ENCODE measurements at places on chromosomes 11 and 22.

DNA sequence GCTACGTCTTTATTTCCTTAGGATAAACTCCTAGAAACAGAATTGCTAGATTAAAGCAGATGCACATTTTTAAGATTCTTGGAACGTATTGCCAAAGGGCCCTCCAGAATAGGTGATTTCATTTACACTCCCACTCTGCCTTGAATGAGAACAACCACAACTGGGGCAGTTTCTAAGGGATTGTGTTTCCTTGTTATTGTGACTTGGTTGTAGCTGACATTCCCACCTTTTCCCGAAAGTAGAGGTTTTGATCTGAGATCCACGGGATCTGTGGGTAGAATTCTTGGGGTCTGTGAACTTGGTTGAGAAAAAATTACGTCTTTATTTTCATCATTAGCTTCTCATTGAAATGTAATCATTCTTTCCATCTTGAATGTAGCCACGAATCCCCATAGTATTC is 21.5 kb downstream of the LRRC32 start:
- DNase-seq, result no peak

GRCh38 chr11:26842478-26843282 is 120.8 kb upstream of the SLC5A12 start:
- DNase-seq, result no peak

- no peak for DNase-seq
These were observed 192.4 kb upstream of the API5 start for GRCh38 chr11:43119275-43119970.

DNA sequence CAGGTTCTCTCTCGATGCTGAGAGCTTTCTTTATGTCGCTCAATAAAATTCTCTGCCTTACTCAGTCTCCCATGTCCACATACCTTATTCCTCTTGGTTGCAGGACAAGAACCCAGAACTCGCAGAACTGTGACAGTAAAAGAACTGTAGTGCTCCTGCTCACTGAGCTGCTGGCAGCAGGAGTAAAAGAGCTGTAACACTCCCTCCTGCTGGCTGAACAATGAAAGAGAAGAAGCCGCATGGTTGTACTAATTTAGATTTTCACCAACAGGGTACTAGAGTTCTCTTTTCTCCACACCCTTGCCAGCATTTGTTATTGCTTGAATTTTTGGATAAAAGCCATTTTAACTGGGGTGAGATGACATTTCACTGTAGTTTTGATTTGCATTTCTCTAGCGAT is 433.2 kb downstream of the GUCY1A2 start:
- no peak for DNase-seq

- no peak for DNase-seq
These were observed 116.6 kb downstream of the NAV2 start for GRCh38 chr11:19829109-19829837.

DNA sequence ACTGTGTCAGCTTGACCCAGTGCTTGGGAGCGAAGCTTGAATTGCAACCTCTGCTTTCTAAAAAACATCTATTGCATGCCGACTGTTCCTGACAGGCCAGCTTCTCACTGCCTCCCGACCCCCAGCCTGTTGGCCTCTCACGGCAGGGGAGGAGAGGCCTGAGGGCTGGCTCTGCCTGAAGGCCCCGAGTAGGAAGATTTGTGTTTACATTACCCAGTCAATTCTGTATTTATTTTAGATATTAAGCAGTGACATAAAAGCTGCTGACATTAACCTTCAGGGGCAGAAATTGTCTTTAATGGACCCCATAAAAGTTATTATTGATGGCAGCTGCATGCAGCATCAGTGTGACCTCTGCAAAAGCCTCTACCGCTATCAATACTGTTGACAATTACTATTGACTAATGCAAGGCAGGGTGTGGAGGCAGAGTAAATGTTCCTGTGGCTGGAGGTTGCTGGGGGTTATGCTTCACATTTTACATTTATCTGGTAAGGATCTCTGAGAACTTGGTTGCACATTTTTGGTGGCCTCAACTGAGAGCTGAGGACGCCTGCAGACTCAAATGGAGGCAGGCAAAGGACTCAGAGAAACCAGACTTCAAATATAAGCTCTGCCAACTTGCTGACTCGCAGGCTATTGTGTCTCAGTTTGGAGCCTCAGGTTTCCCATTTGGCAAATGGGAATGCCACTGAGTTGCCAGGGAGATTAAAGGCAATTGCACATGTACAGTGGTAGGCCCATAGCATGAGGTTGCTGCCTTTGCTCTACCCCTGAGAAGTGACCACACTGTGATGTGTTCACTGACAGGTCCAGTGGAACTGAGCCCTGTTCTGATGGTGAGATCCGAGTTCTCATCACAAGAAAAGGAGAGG is 380.5 kb downstream of the TENM4 start:
- no peak for DNase-seq

GRCh38 chr11:1448882-1449281 is 37.7 kb downstream of the MOB2 start:
- no peak for DNase-seq

DNA sequence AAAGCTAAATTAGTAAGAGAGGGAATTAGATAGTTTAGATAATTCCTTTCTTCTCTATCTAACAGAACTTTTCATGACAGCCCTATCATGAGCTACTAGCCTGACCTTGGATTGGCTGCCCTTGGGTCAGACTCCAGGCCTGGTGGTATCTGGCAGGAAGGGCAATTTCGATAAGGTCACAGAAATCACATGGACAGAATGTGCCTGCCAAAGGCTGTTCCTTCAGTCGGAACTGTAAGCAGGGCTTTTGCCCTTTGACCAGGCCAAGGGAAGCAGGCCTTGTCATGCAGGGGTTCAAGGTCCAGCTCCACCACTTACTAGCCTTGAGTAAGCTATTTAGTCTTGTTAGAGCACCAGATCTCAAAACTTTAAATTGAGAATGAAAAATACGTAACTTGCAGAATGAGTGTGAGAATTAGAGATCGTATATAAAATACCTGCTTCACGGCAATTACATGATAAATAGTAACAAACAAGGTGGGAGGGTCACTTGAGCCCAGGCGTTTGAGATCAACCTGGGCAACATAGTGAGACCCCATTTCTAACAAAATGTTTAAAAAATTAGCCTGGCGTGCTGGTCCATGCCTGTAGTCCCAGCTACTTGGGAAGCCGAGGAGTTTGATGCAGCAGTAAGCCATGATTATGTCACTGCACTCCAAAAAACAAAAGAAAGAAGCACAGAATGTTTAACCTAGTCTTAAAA is 60.8 kb upstream of the SC5D start:
- no peak for DNase-seq

- no peak for DNase-seq
These were observed 462.9 kb downstream of the TBC1D22A start for GRCh38 chr22:47225080-47225930.

- DNase-seq, result no peak
These were observed 177.5 kb upstream of the TMEM45B start for GRCh38 chr11:129637983-129638776.

DNA sequence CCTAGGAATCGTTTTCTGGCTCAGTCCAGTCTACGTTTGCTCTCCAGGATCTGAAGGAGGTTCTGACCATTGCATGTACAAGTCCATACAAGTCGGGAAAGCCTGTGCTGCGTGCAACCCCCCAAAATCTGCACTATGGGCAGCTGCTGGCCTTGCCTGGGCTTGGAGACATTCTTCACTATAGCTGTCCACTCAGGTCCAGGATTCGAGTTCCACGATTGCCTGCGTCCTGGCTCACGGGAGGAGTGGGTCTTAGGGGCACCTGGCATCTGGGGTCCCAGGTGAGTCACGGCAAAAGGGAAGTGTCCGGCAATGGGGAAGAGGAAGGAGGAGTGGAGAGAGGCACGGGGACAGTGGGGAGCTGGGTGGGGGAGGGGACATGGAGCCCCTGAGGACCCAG is 563.0 kb downstream of the BRD1 start:
- DNase-seq, result no peak

GRCh38 chr11:4677948-4678347 is 19.7 kb downstream of the OR51E2 start:
- DNase-seq, result no peak

DNA sequence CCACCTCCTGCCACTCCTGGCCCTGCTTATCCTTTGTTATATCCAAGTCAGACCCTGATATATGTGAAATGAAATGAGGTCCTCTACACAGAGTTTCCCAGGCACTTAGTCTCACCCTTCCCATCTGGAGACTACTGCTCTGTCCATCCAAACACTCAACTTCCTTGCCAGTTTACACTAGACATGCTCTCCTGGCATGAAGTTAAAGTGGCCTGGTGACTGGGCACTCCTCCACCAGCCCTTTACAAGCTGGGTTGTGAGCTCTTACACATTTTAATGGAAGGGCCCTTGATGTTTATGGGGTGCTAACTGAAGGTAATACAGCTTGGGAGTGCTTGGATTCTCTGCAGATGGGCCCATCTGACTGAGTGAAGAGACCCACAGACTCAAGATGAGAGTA is 216.1 kb upstream of the NARS2 start:
- DNase-seq, result no peak

- no peak for DNase-seq
These were observed 274.8 kb downstream of the CTTN start for GRCh38 chr11:70672991-70673653.

DNA sequence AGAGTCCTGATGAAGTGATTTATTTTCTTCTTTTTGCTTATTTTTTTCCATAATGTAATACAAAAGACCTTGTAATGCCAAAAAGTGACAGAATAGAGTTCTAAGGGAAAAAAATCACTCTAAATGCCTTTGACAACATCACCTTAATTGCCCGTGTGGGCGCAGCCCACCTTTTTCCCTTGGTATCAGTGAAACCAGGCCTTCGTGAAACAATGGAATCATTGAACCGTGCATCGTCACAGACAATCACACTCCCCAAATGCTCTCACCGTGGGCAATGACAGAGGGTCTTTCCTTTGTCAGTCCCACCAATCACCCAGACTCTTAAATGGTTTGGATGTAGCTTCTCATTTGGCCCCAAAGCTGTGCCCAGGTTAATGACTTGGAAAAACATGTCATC is 9.6 kb upstream of the SLC6A5 start:
- no peak for DNase-seq

- no peak for DNase-seq
These were observed 396.7 kb downstream of the BUD13 start for GRCh38 chr11:116376054-116376453.

GRCh38 chr11:93608364-93608763 is 53.1 kb upstream of the CEP295 start:
- DNase-seq, result no peak

GRCh38 chr22:44706488-44706887 is 4.5 kb downstream of the PRR5 start:
- DNase-seq, result no peak

DNA sequence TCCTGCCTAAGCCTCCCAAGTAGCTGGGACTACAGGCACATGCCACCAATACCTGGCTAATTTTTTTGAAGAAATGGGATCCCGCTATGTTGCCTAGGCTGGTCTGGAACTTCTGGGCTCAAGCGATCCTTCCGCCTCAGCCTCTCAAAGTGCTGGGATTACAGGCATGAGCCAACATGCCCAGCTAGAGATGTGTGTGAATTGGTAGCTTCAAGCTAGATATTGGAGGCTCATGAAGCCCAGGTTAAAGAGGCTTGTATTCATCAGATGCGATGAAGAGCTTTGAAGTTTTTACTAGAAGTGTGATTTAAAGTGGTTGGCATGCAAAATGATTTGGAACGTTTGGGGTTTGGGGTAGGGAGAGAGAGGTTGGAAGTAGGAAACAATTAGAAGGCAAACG is 19.6 kb downstream of the NF2 start:
- no peak for DNase-seq

DNA sequence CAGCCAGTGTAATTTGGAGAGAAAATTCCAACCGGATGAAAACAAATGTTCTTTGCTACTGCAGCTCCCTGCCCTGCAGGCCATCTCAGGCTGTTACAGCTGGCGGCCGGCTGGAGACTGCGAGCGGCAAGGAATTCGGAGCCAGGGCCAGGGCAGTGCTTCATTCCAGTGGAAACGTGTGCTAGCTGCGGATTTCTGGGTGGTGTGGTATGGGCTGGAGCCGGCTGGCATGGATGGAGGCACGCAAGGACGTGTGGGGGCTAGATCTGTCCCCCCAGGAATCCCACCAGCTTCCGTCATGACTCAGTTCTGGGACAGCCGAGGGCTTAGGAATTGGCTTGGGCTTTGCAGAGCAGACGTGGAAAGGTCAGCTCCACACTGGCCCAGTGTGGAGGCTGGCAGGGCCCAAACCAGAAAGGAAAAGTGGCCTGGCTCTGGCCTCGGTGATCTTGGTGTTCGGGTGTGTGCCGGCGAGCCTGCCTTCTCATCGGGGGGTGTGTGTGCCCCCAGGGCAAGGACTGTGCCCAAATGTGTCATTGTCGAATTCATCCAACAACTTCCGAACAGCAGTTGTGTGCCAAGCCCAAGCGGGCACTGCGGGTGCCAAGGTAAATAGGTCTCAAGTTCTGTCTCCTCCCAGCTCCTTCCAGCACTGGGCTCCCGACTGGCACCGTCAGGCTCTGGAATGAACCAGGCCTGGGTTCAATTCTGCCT is 48.1 kb upstream of the SHISAL1 start:
- no peak for DNase-seq

GRCh38 chr11:24559315-24559714 is 62.5 kb downstream of the LUZP2 start:
- DNase-seq, result no peak

GRCh38 chr11:2653198-2653551 is 46.6 kb downstream of the KCNQ1OT1 start:
- no peak for DNase-seq

DNA sequence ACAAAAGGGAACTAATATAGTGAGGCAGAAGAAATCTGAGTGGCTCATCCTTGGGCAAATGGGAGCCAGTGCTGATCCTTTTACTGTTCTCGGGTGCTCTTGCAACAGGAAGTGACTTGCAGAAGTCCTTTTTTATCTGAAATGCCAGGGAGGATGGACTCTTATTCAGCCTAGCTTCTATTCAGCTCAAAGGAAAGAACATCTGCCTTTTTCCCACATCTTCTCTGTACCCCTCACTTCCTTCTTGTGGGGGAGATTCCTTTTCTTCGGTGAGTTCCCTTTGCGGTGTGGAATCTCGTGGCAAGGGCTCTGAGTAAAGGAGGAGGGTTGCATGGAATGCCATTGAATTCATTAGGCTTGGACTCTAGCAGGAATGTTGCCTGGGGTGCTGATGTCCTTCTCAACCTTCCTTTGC is 76.2 kb downstream of the ZBTB16 start:
- no peak for DNase-seq

DNA sequence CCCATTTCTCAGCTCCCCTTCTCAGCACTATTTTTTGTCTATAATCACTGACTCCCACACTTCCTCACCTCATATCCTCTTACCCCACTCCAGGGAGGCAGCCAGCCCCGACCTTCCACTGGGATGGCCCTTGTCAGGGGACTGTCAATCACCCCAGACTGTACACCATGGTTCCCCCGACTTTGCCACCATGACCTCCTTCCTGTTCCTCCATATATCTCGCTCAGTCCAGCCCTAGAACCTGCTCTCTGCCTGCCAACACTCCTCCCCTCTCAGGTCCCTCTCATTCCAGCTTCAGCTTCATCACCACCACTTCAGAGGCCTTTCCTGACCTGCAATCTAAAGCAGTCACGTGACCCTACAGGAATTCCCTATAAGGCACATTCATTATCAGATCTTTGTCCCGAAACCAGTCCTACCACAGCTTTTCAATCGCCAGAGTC is 16.5 kb downstream of the PRPF19 start:
- DNase-seq, result no peak

Measured in caudate nucleus (tissue), 63 donors.